SIG-M5 (cell line): ENCODE measurements at places on chromosomes 5 and 9.
A peak's percentile ranks its signal among the peaks of the same experiment; 100 is the strongest.

DNA sequence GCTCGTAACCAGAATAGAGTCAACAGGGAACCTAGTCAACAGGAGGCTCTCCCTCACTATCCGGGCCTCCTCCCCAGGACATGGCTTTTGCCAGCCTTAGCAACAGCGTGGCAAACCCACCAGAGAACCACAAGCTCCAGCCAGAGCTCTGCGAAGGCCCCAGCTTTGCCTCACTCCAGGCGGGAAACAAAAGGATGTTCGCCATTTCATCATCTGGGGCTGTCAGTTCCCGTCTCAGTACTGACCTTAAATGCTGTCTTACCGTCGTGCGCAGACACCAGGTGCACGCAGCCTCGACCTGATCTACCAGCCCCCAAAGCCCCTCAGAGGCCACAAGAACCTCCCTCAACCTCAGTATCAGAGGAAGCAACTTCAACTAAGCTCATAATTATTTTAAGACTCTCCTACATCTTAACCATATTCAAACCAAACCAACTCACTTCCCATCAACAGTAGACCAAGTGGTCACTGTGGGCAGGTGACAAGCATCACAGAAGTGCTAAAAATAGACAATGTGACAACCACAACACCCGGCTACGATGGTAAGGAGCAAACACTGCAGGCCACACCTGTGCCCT is 71.4 kb downstream of the SEMA4D start:
- DNase-seq = no peak

DNA sequence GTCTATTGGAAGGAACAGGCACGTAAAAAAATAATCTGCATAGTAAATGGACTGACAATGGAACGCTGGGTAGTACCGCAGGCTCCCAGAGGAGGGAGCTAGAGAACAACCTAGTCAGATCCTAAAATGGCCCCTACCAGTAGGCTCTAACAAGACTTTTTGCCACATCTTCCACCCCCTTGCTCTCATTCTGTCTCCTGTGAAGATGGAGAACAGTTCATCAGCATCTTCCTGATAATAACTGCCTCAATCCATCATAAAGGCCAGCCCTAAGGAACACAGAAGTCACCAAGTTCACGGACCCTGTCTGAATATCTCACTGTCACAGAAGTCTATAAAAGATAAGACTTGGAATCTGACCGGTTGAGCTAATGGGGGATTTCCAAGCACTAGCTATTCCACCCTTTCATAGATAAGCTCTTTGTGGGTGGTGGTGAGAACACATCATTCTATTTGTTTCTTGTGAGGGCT is 133.4 kb downstream of the SLC1A3 start:
- DNase-seq = peak; percentile 22

DNA sequence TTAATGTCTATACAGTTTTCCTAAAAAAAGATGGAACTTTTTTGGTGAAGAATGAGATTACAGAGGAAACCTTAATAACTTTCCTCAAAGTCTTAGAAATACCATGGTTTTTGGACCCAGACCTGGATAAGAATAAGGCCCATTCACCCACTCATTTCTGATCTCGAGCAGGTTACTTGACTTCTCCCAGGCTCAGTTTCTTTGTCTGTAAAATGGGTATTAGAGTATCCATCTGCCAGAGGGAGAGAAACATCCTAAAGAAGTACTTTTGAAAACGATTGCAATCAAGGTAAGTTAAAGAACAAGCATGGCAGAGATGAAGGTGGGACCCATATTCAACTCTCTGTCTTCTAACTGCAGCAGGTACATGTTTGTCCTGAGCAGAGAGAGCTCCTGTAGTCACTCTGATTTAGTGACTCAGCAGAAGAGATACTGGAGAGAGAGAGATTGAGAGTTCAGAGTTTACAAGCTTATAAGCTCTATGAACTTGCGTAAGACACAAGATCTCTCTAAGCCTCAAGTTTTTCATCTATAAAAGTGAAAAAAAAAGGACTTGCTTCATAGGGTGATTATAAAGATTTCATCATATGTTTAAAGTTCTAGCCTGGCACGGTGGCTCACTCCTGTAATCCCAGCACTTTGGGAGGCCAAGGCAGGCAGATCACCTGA is 379.4 kb upstream of the SGCD start:
- DNase-seq = no peak

DNA sequence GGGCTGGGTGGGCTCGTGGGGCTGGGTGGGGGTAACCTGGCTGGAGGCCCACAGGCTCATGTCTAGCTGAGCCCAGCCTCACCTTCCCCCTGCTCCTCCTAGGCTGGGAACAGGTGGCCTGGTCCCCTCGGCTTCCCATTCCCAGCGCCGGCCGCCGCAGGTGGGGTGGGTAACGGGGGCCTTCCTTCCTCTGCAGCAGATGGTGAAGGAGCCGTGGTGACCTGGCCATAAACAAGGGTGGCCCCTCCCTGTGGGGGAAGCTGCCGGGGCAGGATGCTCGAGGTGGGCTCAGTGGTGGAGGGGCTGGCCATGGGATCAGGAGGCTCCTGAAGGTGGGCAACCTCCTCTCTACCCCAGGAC is 41.0 kb upstream of the EGFL7 start:
- DNase-seq = no peak

- no peak for DNase-seq
These were observed 33.0 kb downstream of the GADD45G start for GRCh38 chr9:89637787-89638186.

DNA sequence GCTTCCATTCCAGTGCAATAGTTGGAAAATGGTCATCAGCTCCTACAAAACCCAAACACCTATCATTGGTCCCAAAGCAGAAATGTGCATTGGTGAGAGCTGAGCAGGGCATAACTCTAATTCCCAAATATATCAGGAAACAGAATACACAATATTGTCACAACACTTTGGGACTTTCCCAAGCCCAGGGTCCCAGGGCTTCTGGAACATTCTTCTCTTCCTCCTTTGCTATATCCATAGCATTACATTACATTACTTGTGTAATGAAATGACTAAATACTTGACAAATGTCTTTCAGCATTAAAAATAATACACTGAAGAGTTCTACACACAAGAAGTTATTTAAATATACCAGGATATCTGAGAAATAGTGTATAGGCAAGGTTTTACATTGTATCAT is 45.6 kb downstream of the LIX1 start:
- no peak for DNase-seq

GRCh38 chr9:7055171-7055903 is 297.6 kb downstream of the KDM4C start:
- DNase-seq = no peak

- DNase-seq = no peak
These were observed 47.9 kb downstream of the STOM start for GRCh38 chr9:121322037-121322736.

- DNase-seq = peak; percentile 99
These were observed 287.8 kb upstream of the RASA1 start for GRCh38 chr5:86979811-86980411.

DNA sequence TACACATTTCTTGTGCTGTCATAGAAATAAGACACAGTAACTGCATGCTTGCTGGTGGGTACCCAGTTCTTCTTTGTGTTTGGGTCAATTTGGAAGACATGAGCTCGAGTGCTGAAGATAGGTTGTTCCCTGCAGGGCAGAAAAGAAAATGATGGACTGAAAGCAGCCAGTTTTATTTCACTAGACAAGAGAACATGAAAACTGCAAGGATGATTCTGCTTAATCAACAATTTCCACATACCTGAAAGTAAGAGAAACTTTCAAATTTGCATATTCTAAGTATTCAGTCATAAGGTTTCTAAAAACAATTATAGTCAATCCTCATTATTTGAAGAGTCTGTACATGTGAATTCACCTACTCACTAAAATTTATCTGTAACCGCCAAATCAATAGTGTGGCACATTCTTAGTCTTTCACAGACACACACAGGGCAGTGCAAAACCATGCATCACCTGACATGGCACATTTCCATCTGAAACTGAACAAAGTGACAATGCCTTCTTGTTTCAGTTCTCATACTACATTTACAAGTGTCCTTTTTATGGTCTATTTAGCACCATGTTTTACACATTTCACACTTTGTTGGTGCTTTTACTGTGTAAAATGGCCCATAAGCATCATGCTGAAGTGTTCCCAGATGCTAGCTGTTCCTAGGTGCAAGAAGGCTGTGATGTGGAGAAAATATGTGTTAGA is 56.9 kb downstream of the HOMER1 start:
- no peak for DNase-seq

GRCh38 chr9:68644831-68645230 is 60.2 kb upstream of the PIP5K1B start:
- DNase-seq = no peak

DNA sequence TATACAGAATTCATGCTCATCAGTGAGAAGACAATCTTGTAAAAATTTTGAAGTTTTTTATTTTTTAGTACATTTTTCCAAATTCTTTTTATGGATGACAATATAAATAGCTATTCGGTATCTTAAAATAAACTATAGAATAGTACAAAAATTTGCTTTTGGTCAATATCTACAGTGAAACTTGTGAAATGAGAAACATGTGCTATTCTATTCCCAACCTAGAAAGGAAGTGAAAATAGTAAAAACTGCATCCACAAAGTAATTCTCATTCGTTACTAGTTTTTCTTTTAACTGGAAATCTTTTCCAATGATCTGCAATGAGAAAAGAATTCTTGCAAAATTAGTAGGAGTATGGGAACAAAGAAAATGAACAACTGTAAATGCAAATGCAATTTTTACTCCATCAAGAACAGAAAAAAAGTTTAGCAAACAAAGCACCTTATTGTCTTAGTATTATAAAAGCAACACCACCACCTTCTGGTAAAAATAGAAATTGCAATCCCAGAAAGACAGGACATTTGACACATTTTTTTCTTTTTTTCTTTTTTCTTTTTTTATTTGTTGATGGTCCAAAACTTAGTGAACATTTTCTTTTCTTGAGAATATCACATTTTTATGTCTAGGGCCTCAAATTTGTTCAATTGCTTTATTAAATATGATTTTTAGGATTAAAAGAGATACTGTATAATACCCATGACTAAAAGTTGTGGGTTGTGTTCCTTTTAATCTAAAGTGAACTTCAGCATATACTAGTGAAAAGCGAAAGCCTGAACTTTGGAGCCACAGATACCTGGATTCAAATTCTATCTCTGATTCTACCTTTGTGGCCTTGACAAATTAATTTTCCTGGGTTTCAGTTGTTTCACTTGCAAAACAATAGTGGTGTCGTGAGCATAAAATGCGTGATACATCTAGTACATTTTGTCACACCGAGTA is 72.3 kb downstream of the SLCO4C1 start:
- DNase-seq = no peak

GRCh38 chr9:112531666-112532282 is 45.1 kb downstream of the KIAA1958 start:
- no peak for DNase-seq

DNA sequence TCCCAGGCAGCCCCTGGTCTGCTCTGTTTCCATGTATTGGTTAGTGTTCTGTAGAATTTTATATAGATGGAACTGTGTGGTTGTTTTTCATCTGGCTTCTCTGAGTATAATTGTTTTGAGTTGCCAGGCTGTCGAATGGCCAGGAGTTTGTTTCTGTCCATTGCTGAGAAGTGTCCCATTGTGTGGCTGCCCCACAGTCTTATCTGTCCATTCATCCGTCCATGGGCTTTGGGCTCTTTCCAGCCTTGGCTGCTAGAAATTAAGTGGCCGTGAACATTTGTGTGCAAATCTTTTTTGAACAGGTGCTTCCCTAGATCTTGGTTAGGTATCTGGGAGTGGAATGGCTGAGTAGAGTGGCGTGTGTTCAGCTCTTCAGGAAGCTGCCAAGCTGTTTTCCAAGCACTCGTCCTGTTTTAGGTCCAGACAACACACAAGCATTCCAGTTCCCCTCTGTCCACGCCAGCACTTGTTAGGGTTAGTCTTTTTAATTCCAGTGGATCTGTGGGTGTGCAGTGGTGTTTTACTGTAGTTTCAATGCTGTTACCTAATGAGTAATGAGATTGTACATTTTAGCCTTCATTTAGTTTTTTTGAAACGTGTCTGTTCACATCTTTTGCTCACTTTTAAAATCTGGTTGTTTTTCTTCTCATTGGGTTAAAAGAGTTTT is 122.2 kb upstream of the CACNA1B start:
- DNase-seq = no peak

GRCh38 chr9:114893221-114894010 is 37.0 kb downstream of the TNFSF8 start:
- DNase-seq = no peak

DNA sequence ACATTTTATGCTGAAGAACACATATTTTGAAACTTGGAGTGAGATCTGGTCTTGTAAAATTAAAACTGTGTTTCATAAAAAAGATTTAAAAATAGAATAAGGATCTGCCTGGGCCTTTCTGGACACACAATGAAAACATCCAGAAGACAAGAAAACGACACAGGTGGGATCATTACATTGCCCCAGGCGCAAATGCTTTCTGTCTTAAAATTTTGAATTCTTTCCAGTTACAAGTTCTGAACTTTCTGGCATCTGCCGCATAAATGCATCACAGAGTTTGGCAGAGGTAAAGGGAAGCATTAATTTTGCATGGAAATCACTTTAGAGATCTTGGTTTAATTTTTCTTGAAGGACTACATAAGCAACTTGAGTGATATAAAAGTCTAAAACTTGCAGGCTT is 219.6 kb downstream of the WDR70 start:
- DNase-seq = no peak

GRCh38 chr9:137189297-137190295 is 1.1 kb downstream of the SSNA1 start:
- DNase-seq = no peak

- no peak for DNase-seq
These were observed 3.5 kb upstream of the PHYHD1 start for GRCh38 chr9:128917151-128917849.

DNA sequence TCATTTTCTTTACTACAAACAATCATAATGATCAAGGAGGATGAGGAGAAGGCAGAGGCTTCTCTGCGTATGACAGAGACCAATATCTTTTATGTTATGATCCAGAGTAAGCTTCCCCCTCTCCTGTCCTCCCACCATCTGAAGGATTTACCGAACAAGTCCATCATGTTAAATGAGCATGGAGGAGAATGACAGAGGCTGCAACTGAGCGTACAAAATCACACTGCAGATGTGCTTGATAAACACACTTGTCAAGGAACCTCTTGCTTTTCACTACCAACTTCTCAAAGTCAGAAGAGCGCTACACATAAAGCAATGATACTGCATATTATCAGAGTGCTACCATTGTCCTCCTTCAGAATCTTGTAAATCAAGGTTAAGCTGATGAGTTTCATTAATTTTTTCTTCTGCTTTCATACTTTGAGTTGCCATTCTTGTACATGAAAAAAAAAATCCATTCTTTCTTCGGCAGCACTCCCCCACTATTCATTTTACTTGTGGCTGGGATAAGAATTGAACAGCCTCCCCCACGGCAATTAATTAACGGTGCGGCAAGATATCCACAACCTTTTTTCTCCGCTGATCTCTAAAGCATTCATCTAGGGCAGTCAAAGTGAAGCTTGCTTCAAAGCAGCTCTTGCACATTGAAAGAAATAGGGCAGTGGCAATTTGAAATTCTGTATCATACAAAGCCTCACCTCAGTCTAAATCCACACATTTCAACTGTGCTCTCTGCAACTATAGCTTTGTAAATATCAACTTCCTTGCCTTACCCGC is 673.9 kb upstream of the DMAC1 start:
- DNase-seq = no peak

DNA sequence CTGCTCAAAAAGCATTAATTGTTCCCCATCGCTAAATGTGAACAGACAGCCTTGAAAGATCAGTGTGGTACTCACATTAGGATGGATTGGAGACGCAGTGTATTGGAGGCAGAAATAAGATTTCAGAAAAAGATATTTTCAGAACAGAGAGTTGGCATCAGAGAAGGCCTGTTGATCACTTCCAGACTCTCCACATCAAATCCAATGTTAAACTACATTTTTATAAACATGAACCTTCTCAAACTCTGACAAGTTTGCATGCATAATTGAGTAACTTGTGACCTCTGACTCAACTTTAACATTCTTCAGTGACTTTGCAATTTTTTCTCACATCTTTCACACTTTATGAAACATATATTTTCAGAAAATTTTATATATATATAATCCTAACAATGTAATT is 919.6 kb upstream of the SEMA6A start:
- DNase-seq = no peak
